NCI-H2171 treated with DMSO at 0.1 percent for 48 hours (cell line): ENCODE measurements at places on chromosomes 6 and 20.

GRCh38 chr20:56249244-56249955 lies 868 bp downstream of the MC3R start:
- no peak for DNase-seq

DNA sequence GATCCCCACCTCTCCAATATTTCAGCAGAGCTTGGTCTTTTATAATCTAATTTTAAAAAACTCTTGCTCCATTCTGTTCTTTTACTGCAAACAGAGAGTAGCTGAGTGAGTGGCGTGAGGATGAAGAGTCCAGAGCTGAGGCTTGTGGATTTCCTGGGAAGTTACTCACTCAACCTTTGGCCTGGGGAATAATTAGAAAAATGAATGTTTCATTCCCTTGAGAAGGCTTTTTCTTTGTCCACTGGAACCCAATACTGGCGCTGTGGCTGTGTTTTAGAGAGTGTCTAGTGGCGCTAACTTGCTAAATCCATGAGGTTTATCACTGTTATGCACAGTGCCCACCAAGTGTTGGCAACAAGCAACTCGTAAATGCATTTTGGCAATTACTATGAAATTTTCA lies 251.5 kb downstream of the HIVEP2 start:
- no peak for DNase-seq

DNA sequence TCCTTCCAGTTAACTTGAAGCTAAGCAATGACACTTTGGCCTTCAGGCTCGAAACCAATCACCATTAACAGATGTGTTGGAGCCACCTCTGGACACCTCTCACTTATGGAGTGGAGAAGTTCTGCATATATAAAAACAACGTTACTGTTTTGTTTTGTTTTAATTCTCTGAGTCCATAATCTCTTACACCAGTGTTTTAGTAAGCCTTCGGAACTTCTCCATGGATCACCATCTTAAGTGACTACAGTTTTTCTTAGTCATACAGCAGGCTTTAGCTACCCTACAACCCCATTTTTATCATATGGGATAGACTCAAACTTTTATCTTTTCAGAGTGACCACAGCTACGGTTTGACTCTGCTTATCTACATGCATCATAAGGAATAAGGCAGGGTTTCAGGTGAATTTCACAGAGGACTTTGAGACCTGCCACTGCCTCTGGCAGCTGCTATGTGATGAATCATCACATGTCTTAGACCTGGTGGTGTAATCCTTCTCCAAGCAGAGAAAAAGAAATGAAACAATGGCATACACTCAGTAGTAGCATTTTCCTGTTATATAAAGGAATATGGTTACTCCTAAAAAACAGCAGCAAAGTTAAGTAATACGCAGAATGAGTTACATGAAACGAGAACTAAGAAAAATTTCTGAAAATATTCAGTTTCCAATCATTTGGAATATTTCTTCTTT lies 5.5 kb upstream of the HDDC2 start:
- no peak for DNase-seq

DNA sequence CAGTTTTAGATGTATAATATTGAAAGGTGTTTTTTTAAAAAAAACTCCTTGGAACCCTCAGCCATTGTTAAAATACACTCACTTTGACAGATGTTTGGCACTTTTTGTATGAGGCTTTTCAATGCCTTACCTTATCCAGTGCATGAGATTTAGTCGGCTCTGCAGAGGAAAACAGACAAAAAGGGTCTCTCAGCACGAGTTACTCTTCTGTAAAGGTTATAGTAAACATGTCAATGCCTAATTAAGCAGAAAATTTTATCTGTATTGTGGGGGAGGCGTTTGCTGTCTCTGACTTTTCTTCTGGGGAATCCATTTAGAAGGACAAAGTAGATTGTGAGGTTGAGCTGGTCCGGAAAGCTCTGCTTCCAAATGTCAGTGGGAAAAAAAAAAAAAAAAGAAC lies 278.3 kb downstream of the TSHZ2 start:
- no peak for DNase-seq

GRCh38 chr6:21992178-21992967 lies 304.5 kb downstream of the PRL start:
- no peak for DNase-seq

- no peak for DNase-seq
Measured at GRCh38 chr6:136408204-136408603, 118.6 kb upstream of the BCLAF1 start.

DNA sequence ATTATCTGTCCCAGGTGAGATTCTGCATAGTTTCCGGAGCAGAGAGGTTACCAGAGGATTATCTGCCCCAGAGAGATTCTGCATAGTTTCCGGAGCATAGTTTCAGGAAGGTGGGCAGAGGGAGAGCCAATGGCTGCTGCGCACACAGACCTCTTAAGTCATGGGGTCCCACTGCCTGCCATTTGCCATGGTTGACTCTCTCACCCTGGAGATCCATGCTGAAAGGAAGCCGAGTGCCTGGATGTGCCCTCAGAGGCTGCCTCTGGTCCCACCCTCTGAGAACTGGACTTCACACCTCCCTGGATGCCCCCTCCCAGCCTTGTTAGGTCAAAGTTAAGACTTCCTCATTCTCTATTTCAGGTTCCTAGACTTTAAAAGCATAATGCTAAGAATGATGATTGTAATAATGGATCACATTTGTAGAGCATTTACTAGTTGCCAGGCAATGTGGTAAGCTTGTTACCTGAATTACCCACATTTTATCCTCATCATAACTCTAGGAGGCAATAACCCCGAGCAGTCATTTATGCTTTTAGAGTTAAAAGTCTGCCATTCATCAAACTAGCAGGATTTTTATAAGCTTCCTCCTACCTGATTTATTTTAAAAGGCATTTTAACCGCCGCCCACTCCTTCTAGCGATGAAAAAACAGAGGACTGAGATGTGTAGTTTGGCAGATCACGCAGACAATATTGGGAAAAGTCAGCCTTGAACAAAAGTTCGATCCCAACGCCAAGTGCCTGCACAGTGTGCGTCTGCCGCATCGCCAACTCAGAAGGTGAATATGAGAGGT lies 11.9 kb downstream of the SERPINB9 start:
- peak; percentile 38 for DNase-seq

GRCh38 chr6:154298297-154298696 lies 58.3 kb downstream of the IPCEF1 start:
- no peak for DNase-seq

DNA sequence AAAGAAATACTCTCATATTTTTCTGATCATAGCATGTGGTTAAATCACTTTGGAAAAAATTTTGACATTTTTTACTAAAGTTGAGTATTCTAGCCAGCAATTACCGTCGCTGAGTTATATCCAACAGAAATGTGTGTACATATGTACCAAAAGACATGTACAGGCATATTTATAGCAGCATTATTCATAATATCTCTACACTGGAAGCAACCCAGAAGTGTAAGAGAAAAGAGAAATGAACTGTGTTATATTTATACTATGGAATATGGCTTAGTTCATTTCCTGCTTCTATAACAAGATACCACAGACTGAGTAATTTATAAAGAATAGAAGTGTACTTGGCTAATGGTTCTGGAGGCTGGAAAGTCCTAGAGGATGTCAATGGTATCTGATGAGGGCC lies 474.0 kb upstream of the GJE1 start:
- DNase-seq: no peak

- DNase-seq: no peak
Measured at GRCh38 chr6:74606582-74607071, 599.2 kb downstream of the COL12A1 start.

GRCh38 chr20:60036746-60037499 lies 78.7 kb downstream of the CDH26 start:
- DNase-seq: peak; percentile 25

- no peak for DNase-seq
Measured at GRCh38 chr6:98847779-98848538, 13.6 kb downstream of the POU3F2 start.

DNA sequence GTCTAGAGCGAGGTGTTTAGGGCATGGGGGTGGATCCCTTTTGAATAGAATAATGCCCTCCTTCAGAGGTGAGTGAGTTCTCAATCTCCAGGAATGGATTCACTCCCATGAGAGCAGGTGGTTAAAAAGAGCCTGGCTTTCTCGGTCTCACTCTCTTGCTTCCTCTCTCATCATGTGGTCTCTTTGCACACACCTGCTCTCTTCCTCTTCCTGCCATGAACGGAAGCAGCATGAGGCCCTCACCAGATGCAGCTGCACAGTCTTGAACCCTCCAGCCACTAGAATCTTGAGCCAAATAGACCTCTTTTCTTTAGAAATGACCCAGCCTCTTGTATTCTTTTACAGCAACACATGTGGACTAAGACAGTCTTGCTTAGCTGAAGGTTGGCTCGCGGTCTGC lies 119.3 kb downstream of the BMP7 start:
- no peak for DNase-seq

DNA sequence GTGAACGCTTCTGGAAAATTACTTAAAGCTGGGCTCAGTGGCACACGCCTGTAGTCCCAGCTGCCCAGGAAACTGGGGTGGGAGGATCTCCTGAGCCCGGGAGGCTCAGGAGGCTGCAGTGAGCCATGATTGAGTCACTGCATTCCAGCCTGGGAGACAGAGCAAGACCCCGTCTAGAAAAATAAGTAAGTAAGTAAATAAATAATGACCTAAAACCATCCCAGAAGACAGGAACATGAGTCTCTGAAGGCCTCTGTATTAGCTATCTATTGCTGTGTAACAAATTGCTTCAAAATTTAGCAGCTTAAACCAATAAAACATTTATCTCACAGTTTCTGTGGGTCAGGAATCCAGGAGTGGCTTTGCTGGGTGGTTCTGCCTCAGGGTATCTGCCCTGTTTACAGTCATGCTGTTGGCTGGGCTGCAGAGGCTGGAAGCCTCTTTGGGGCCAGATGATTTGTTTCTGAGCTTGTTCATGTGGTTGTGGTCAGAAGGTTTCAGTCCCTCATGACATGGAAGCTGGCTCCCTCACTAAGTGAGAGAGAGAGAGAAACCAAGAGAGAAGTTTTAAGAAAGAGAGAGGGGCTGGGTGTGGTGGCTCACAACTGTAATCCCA lies 48.4 kb upstream of the NCOA3 start:
- no peak for DNase-seq

DNA sequence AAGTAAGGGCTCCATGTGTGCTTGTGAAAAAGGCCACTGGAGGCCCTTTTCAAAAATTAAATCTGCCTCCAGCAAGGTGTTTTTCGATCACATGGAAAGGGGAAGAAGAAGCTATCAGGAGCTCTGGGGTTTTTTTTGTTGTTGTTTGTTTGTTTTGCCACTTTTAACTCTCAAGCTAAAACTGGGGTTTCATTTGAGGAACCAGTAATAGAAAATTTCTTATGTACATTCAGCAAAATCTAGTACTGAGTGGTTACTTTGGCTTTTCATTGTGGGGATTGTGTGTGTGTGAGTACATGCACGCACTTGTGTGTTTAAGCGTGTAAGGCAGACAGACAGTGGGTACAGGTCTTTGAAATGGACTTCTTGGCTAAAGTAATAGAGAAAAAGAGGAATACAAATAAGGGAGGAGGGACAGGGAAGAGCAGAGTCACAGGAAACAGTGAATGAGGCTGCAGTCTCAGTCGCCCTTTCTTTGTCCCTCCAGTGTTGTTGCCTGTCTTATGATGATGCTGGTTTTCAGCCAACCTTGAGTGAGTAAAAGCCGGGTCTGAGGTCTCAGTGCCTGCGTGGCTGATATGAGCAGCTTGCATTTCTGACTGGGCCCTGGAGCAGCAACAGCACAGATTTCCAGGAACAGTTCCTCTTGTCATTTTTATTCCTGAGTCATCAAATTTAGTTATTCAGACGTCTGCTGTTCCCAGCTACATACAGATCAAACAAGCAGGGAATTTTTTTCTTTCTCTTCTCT lies 26.2 kb downstream of the SLC16A10 start:
- no peak for DNase-seq

DNA sequence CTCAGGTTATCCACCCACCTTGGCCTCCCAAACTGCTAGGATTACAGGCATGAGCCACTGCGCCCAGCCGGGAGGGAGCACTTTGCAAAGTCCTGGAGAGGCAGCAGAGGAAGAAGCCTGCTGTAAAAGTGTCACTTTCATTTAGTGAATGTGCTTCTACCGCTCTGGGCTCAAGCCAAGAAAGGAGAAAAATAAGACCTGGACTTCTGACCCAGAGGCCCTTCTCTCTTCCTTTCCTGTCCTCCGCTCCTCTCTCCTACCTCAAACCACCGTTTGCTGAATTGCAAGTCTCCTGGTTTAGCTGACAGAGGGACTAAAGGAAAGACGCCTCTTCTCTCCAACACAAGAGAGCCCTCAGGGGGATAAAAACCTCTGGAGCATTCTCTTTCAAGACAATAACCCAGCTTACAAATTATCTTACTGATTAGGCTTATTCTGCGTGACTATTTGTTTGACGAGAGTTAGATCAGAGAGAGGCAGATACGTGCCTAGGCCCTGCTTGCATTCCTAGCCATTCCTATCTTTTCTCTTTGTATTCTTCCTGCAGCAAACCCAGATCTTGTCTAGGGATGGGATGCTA lies 84.2 kb upstream of the SLC22A23 start:
- DNase-seq: no peak

DNA sequence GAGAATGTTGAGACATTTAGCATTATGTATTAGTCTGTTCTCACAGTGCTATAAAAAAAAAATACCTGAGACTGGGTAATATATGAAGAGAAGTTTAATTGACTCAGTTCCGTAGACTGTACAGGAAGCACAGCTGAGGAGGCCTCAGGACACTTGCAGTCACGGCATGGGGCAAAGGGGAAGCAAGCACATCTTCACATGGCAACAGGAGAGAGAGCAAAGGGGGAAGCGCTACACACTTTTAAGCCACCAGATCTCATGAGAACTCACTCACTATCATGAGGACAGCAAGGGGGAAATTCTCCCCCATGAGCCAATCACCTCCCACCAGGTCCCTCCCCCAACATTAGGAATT lies 26.8 kb upstream of the TFAP2A start:
- no peak for DNase-seq

- no peak for DNase-seq
Measured at GRCh38 chr6:71446470-71446869, 157.9 kb downstream of the OGFRL1 start.

DNA sequence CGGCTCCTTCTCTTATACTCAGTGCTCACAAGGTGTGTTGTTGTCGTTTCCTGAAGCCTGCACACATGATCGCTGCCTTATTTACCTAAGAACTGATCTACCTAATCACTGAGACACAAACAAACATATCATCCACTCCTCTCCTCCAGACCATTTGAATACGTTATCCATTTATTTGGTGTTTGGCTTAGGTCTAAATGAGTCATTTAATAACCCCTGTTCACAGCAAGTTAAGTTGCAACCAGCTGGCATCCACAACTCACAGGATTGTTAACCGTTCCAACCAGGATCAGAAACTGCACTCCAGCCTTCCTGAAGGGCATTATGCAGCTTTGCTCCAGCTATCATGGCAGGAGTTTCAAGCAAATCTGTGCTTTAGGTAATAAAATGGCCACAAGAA lies 511.1 kb upstream of the MAP3K7 start:
- DNase-seq: peak; percentile 34

DNA sequence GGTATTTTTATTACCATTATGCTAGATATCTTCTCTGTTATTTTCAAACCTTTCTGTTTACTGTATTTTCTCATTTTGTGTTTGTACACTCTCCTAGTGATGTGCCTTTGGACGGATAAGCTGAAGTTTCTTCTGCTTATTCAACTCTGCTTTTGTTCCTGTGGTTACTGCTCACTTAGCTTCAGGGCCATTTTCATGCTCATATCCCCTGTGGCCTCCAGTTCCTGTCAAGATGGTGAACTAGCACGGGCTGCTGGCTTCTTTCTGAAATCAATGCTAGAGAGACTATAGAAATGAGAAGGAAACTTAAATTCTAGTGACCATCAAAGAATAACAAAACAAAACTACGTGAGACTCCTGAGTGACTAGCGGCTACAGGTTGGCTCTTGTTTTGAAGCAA lies 6.8 kb upstream of the CST8 start:
- DNase-seq: no peak

GRCh38 chr20:64095927-64096326 lies 11.4 kb downstream of the NPBWR2 start:
- no peak for DNase-seq
